ENCODE measurements at places on chromosomes 12 and 14. TPM values are rescaled to one million over a fixed set of nuclear protein-coding genes. Genes with fewer than 3 reads are reported as not detected.

- H3K4me1 ChIP-seq, result no peaks in the 10 kb centered on the region
- no peaks in the 10 kb centered on the region for H3K36me3 ChIP-seq
- DNase-seq, result no peak
- H3K27me3 ChIP-seq, result no peaks in the 10 kb centered on the region
- H3K27ac ChIP-seq, result no peak overlapping the region
These were observed 55.4 kb downstream of the SLCO1B3 start for GRCh38 chr12:20865873-20866272.

GRCh38 chr14:54503486-54503885 is 6.2 kb upstream of the CGRRF1 start:
- H3K27ac ChIP-seq, result no peak overlapping the region
- DNase-seq, result no peak
- H3K4me3 ChIP-seq, result no peak overlapping the region
- peaks cover 24% of the 10 kb centered on the region for H3K27me3 ChIP-seq
- peaks cover 4% of the 10 kb centered on the region for H3K4me1 ChIP-seq

Gene MEG3
- not detected for total RNA-seq

GRCh38 chr14:83709116-83709515 is 1820.8 kb upstream of the FLRT2 start:
- no peak overlapping the region for H3K4me3 ChIP-seq
- no peak overlapping the region for H3K27ac ChIP-seq
- no peaks in the 10 kb centered on the region for H3K27me3 ChIP-seq
- no peak for DNase-seq
- H3K4me1 ChIP-seq, result no peaks in the 10 kb centered on the region

DNA sequence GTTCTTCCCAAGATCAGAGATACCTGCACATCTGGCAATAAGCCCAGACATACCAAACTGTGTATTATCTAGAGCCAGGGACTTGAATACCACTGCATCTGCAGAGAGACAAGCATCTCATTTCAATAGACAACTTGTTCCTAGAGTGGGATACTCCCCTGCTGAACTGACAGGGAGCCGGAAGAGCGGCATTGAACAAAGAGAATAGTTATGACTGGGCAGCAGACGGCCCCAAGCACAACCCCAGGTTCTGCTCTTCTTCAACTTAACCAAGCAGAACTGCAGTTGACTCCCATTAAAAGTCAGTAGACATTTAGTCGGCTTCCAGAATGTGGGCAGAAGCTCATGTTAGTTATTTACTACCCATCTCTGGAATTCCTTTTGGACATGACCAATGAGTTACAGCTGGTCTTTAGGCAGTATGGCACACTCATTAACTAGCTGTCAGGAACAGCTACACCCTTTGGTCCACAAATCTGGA is 112.9 kb downstream of the HMGA2 start:
- H3K4me3 ChIP-seq, result no peak overlapping the region
- no peak overlapping the region for H3K27ac ChIP-seq
- peaks cover 10% of the 10 kb centered on the region for H3K27me3 ChIP-seq
- no peak for DNase-seq

Gene FGF6
- not detected for total RNA-seq

DNA sequence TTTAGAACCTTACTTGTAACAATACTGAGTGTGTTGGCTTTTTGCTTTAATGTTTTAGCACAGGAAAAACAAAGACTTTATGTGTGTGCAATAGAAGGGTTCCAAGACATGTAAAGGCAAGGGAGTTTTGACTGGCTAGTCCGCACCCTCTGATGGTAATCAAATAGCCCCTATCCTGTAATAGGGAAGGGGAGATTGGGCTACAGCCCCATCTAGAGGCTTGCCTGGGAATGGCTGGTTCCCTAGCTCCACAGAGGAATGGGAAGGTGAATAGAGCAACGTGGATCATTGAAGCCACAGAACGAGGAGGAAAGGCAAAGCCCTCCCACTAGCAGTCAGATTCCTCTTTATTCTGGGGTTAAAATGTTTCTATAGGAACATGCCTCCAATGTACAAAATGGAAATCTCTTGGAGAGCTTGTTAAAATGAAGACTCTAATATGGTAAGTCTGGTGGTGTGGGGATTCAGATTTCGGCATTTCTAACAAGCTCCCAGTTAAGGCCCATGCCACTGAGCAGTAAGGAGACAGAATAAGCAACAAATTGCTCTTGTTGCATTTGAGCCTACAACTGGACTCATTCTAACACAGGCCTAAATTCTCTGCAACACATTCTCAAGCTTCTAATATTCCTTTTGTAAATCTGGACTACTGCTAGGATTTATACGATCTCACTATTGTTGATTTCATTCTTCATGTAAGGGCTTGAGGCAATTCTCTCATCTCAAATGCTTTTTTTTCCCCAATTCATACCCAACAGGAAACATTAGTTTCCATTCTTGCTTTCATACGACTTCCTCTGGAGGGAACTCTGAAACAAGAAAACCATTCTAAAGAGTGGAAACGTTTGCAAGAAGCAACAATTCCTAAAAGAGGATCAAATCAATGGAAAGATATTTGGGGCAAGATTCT is 57.1 kb downstream of the NIN start:
- H3K27ac ChIP-seq, result no peak overlapping the region
- no peak for DNase-seq
- no peaks in the 10 kb centered on the region for H3K27me3 ChIP-seq
- no peak overlapping the region for H3K4me3 ChIP-seq

- H3K27me3 ChIP-seq, result no peaks in the 10 kb centered on the region
- no peak for DNase-seq
- no peaks in the 10 kb centered on the region for H3K36me3 ChIP-seq
- H3K27ac ChIP-seq, result no peak overlapping the region
- no peak overlapping the region for H3K4me3 ChIP-seq
- H3K4me1 ChIP-seq, result no peaks in the 10 kb centered on the region
These were observed 139.0 kb upstream of the CCDC198 start for GRCh38 chr14:57632649-57633048.

- DNase-seq, result no peak
- H3K4me3 ChIP-seq, result no peak overlapping the region
- H3K4me1 ChIP-seq, result no peaks in the 10 kb centered on the region
These were observed 380.7 kb upstream of the SYT1 start for GRCh38 chr12:78483767-78484315.

- H3K27me3 ChIP-seq, result peaks cover 20% of the 10 kb centered on the region
- H3K36me3 ChIP-seq, result no peaks in the 10 kb centered on the region
- DNase-seq, result no peak
- H3K27ac ChIP-seq, result no peak overlapping the region
- H3K4me3 ChIP-seq, result no peak overlapping the region
- H3K4me1 ChIP-seq, result peaks cover 17% of the 10 kb centered on the region
These were observed 1351.1 kb downstream of the TMEM121 start for GRCh38 chr14:106877517-106877916.

- H3K27ac ChIP-seq, result no peak overlapping the region
- DNase-seq, result no peak
- H3K4me3 ChIP-seq, result no peak overlapping the region
- H3K36me3 ChIP-seq, result peaks cover 4% of the 10 kb centered on the region
- H3K4me1 ChIP-seq, result no peaks in the 10 kb centered on the region
These were observed 37.8 kb downstream of the ANAPC7 start for GRCh38 chr12:110365489-110366320.

Gene PAPLN
- total RNA-seq, result 0.75 TPM

Gene SMCO2
- 1.4 TPM for total RNA-seq

- no peak for DNase-seq
- no peaks in the 10 kb centered on the region for H3K27me3 ChIP-seq
- H3K27ac ChIP-seq, result peak overlapping the region; percentile 42
- H3K4me1 ChIP-seq, result peaks cover 73% of the 10 kb centered on the region
These were observed 75.5 kb downstream of the BORCS5 start for GRCh38 chr12:12432364-12432763.

DNA sequence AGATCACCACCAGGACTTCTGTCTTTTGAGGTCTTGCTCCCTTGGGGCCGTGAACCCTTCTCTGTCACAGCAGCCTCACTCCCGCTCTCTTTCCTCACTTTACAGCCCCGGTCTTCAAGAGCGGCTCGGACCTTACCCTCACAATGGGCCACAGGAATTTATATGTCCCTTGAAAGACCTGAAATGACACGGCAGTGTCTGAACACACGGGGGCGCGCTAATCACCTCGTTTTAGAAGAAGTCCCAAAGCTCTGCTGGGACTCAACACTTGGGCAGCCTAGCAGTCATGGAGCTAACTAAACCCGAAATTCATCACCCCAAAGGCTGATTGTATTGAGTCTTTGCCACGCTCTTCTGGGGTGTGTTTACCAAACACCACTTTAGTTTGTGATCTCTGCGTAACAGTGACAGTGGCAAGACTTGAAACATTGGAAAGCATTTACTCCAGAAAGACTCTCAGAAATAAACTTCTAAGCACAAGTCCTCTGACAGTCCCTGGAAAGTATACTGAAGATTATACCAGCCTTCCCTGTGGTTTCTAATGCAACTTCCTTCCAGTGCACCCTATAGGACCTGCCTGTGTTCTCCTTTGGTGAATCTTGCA is 29.0 kb downstream of the SERPINA11 start:
- no peak overlapping the region for H3K4me3 ChIP-seq
- peaks cover 12% of the 10 kb centered on the region for H3K27me3 ChIP-seq
- DNase-seq, result peak; percentile 26

Gene GLT8D2
- total RNA-seq, result not detected

GRCh38 chr12:41866878-41867430 is 277.7 kb downstream of the GXYLT1 start:
- H3K4me1 ChIP-seq, result no peaks in the 10 kb centered on the region
- H3K36me3 ChIP-seq, result no peaks in the 10 kb centered on the region

DNA sequence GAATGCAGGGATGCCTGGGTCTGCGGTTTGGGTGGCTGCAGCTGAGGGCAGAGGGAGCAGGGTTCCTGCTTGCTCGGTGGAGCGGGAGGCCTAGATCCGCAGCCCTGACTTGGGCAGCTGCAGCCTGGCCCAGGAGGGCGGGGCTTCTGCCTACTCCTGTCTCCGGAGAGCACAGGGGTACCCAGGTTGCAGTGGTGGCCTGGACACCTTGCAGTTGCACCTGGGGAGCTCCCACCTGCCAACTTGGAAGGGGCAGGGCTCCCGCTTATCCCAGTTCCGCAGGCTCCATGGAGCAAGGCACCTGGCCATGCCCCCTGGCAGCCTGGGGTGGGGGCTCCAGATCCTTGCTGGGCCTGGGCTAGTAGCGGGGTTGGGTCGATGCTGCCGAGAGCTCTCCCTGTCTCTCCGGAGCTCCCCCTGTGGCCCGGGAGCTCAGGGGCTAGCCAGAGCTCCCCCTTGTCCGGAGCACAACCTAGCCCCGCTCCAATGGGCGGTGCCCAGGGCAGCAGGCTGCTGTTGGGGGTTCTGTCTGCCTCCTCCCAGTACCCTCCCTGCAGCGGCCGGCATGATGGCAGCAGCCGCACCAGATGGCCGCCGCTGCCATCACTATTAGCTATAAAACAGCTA is 136.4 kb downstream of the PTPRR start:
- no peaks in the 10 kb centered on the region for H3K4me1 ChIP-seq
- H3K27me3 ChIP-seq, result no peaks in the 10 kb centered on the region
- no peaks in the 10 kb centered on the region for H3K36me3 ChIP-seq
- no peak for DNase-seq
- no peak overlapping the region for H3K4me3 ChIP-seq

DNA sequence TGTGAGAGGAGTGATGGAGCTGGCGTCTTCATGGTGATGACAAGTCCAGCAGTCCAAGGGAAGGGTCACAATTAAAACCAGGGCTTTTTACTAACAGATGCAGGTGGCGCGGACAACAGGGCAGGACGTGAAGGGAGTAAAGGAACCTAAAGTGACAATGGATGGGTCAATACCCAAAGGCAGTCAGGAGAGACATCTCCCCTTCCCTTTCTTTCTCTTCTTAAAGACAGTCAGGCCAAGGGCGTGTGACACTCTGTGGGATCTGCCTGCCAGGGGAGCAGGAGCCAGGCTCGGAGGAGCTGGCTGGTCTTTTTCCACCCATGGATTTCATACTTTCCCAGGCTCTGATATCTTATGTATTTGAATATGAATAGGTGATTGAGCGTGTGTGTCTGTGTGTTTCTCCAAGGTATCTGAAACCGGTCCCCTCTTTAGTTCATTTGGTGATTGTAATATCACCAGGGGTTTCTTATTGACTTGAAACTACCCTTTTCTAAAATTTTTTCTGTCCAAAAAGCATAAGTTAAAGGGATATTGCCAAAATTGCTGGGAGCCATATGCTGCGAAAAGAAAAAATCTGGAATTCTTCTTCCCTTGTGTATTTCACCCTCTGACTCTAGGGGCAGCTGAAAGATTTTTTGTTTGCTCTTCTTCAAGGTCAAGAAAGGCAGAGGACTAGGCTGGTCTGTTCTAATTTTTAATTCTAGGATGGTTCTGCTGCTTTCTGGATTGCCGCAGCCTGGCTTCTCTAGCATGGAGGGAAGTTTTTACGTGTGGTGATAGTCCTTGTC is 61.8 kb downstream of the FBXL14 start:
- peaks cover 28% of the 10 kb centered on the region for H3K4me1 ChIP-seq
- no peaks in the 10 kb centered on the region for H3K36me3 ChIP-seq
- DNase-seq, result no peak
- peaks cover 62% of the 10 kb centered on the region for H3K27me3 ChIP-seq
- H3K4me3 ChIP-seq, result peak overlapping the region; percentile 60
- H3K27ac ChIP-seq, result no peak overlapping the region

DNA sequence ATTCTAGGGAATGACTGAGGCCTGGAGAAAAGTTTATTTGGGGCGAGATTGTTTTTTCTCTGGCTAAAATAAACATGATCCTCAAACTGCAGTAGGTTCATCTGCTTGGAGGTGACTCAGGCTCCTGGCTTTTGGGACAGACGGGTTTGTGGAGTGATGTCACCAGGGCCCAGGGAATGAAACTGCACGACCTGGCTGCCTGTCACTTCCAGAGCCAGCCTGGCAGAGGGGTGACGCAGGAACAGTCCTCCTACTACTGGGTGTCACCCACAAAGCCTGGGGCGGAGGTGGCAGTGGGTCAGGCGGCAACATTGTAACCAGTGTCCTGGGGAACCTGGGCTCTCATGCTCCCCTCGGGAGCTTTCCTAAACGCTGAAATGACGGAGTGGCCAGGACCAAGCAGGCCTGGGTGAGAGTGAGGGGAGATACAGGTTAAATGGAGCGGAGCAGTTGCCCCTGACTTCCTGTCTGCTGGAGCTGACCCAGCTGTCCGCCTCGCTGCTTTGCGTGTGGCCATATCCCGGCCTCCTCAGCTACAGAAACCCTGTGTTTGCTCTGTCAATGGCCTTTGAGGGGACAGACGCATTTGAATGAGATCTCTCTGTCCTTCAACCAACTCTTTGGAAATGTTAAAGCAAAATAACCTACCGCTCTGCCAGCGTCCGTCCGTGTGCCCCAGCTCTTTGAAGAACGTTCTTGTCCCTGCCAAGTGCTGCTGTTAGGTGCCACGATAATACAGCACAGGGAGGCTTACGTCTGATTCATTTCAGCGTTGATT is 6.5 kb downstream of the HIP1R start:
- peaks cover 8% of the 10 kb centered on the region for H3K36me3 ChIP-seq
- peaks cover 7% of the 10 kb centered on the region for H3K4me1 ChIP-seq
- no peak for DNase-seq

Measured in activated T-helper 2 cell treated with anti-CD3 and anti-CD28 coated beads, Interferon-gamma antibody, Interleukin-2, Interleukin-4, amounts not matched to agents 10 μg/mL and 5 μg/mL and 100 μg/mL, durations not matched to agents 14 hours and 24 hours and 36 hours (primary cell).